ENCODE measurements at places on chromosomes 1 and 21.
A peak's percentile ranks its signal among the peaks of the same experiment; 100 is the strongest.

DNA sequence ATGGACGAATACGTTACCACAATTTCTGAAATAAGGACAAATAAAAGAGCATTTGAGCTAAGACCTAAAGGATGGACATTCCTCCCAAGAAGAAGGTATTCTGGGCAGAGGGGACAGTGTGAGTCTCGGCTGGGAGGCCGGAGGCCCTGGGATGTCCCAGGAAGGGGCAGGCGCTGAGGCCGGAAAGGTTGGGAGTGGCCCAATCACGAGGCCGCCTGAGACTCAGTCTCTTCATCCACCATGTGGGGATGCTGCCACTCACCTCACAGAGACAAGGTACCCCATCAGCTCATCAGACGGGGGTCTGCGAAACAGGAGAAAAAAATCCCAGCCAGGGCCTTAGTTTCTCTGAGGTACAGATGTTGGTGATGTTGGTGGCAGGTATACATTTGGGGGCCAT is 24.3 kb upstream of the LAPTM5 start:
- no peaks in the 10 kb centered on the region for H3K36me3 ChIP-seq
- H3K4me1 ChIP-seq, result peaks cover 6% of the 10 kb centered on the region
- no peak overlapping the region for H3K27ac ChIP-seq
- no peak for DNase-seq
- no peak overlapping the region for H3K4me3 ChIP-seq
- H3K27me3 ChIP-seq, result no peaks in the 10 kb centered on the region

- no peak for DNase-seq
- no peaks in the 10 kb centered on the region for H3K27me3 ChIP-seq
Observed at GRCh38 chr1:172279939-172280636, 140.4 kb upstream of the C1orf105 start.

DNA sequence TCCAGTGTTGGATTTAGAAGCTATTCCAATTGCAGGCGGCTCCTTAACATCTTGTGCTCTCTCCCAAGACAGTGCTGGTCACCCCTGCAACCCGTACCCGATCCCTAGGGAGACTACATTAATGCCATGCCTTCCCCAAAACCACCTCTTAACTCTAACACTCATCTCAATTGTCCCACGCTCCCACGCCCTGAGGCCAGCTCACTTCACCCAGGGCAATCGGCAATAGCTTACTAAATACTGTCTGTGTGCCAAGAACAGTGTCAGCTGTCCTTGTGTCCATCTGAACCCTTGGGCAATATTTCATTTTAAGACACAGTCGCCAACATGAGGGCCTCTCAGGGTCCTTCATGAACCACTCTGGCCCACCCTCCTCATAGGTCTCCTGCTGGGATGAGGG is 13.9 kb downstream of the C1orf198 start:
- H3K36me3 ChIP-seq, result no peaks in the 10 kb centered on the region
- no peak overlapping the region for H3K27ac ChIP-seq
- H3K27me3 ChIP-seq, result no peaks in the 10 kb centered on the region

DNA sequence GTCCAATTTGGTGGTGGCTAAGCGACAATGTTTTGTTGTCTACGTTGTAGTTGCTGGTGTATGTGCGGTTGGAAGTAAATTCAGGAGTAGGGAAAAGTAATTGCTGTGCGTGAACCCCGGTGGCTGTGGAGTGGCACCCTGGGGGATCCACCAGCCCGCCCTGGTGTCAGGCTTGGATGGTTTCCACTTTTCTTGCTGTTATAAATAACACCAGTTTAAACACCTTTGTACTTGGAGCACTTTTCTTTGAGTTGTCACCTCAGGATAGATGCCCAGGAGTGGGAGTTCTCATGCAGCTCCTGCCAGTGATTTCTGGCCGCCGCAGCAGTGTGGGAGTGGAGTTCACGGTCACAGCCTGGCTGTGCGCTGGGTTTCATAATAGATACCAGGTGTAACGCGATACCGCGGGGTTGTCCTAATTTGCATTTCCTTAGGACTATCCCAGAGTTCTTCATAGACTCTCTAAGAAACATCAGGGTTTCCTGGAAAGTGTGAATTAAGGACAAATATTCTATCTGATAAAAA is 12.8 kb upstream of the TMEM200B start:
- H3K27ac ChIP-seq, result no peak overlapping the region
- H3K27me3 ChIP-seq, result no peaks in the 10 kb centered on the region
- H3K36me3 ChIP-seq, result no peaks in the 10 kb centered on the region
- no peak for DNase-seq
- H3K4me3 ChIP-seq, result no peak overlapping the region
- H3K4me1 ChIP-seq, result peaks cover 14% of the 10 kb centered on the region

- H3K36me3 ChIP-seq, result no peaks in the 10 kb centered on the region
- H3K4me3 ChIP-seq, result no peak overlapping the region
- no peaks in the 10 kb centered on the region for H3K27me3 ChIP-seq
- no peaks in the 10 kb centered on the region for H3K4me1 ChIP-seq
- no peak overlapping the region for H3K27ac ChIP-seq
Observed at GRCh38 chr1:227002531-227003049, 62.5 kb downstream of the COQ8A start.

DNA sequence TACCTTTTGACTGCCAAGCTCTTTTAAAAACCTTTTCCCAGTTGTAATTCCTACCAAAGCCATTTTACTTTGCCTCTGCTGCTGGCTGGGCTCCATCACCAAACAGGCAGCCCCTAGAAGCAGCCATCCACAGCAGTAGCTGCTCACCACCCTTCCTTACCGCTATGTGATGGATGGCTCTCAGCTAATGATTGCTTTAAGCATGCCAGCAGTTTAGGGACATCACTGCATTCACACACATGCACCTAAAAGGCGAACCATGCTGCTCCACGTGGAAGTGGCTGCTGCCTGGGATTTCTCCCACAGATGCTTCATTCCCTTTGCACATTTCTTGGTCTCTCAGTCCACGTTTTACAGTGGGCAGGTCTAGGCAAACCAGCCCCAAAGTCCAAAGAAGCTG is 46.3 kb upstream of the PDE9A start:
- H3K36me3 ChIP-seq, result no peaks in the 10 kb centered on the region
- no peaks in the 10 kb centered on the region for H3K27me3 ChIP-seq
- H3K27ac ChIP-seq, result no peak overlapping the region
- no peak overlapping the region for H3K4me3 ChIP-seq

- DNase-seq, result no peak
- H3K27me3 ChIP-seq, result no peaks in the 10 kb centered on the region
- H3K27ac ChIP-seq, result no peak overlapping the region
- no peaks in the 10 kb centered on the region for H3K36me3 ChIP-seq
Observed at GRCh38 chr1:198199105-198199504, 42.3 kb downstream of the NEK7 start.

DNA sequence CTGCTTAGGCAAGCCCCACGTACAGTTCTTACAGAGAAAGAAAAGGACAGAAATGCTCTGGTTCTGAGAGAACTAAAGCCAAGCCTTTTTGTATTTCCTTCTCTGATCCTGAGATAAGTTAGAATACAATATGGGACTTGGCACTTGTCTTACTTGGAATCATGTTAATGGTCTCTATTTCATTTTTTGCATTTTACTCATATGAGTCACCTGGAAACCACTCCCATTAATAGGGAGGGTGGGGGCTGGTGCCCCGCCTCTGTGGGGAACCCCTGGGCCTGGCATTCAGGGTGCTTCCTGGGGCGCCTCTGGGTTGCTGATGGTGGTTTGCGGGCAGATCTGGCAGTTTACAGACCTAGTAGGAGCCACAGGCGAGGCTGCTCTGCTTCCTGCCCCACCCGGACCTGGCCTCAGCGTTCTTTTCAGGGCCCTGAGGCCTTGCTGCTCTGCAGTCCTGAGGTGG is 26.7 kb downstream of the TSPAN2 start:
- H3K4me1 ChIP-seq, result no peaks in the 10 kb centered on the region
- H3K27ac ChIP-seq, result peak overlapping the region; percentile 57
- DNase-seq, result peak; percentile 29
- no peaks in the 10 kb centered on the region for H3K36me3 ChIP-seq
- H3K27me3 ChIP-seq, result no peaks in the 10 kb centered on the region

GRCh38 chr1:178688244-178688643 is 36.8 kb upstream of the RALGPS2 start:
- H3K27ac ChIP-seq, result no peak overlapping the region
- no peak for DNase-seq
- no peaks in the 10 kb centered on the region for H3K27me3 ChIP-seq
- no peaks in the 10 kb centered on the region for H3K36me3 ChIP-seq

DNA sequence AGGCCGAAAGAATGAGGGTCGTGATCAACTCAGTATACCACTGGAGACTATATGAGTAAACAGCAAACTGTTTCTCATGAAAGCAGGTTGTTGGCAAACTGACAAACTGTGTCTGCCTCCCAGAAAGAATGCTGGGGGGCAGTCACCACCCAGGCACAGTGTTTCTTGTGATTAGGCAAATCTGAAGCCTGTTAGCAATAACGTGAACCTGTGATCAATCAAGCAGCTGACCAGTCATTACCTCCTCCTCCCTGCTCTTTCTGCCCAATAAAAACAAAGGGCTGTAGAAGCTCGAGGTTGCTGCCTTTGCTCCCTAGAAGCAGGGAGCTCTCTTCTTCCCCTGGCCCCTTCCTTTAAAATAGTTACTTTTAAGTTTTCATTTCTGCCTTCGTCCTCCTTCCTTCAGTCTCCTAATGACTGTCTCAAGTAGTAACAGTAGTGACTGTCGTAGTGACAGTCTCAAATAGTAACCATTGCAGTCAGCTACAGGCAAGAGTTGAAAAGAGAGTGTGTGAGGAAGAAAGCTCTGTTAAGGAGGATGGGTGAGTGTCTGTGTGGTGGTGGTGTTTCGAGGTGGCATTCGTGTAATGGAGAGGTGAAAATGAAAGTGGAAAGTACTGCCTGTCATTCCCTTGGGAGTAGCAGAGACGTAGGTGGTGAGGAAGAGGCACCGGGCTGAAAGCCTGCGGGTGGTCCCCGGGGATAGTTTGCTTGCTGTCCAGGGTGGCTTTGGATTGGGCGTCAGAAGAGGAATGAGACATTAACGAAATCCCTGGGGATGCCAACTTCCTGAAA is 14.5 kb downstream of the HHAT start:
- no peaks in the 10 kb centered on the region for H3K36me3 ChIP-seq
- no peak for DNase-seq
- H3K27me3 ChIP-seq, result no peaks in the 10 kb centered on the region
- peaks cover 15% of the 10 kb centered on the region for H3K4me1 ChIP-seq
- no peak overlapping the region for H3K27ac ChIP-seq

GRCh38 chr1:37068897-37069296 is 34.6 kb upstream of the GRIK3 start:
- H3K27me3 ChIP-seq, result peaks cover 4% of the 10 kb centered on the region
- no peaks in the 10 kb centered on the region for H3K36me3 ChIP-seq
- H3K27ac ChIP-seq, result no peak overlapping the region
- no peak for DNase-seq

DNA sequence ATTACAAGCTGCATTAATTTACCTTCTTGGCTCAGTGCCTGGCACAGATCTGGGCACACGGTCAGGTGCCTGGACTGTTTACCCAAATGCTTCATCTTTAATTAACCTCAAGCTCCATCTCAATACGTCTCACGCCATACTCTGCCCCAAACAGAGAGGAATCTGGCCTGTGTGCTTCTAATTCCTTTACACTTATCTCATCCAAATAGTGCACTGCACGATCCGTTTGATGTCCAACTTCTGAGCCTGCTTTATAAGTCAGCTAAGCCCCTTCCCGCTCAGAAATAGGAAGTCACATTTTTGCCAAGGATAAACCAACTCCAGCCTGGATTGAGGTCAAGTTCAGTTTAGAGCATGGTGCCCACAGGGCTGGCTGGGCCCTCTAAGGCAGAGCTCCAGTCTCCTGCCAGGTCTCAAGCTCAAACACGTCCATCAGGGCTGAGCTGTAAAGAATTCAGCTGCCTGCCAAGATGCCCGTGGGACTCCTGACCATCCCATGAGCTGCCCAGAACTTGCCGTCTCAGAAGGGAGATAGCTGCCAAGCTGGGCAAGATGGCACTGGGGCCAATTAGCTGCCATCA is 233.5 kb downstream of the TRABD2B start:
- H3K36me3 ChIP-seq, result no peaks in the 10 kb centered on the region
- no peak overlapping the region for H3K4me3 ChIP-seq
- H3K27me3 ChIP-seq, result peaks cover 3% of the 10 kb centered on the region

DNA sequence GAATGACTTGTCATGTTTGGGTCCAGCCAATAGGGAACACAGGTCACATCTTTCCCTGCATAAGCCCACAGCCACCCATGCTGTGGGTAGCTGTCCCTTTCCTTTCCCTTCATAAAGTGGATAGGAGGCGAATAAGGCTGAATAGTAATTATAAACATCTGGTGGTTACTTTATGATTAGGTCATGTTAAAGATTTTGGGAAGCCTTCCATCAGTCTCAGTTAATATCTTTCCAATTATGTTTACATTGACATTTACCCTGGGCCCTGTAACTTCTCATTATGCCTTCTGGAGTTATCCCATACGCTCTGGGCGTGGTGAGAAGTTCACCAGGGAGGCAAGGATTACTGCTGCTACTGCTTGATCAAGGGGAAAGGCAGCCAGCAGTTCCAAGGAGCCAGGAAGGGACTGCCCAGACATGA is 197.2 kb downstream of the HLX start:
- H3K27ac ChIP-seq, result no peak overlapping the region
- H3K27me3 ChIP-seq, result no peaks in the 10 kb centered on the region
- H3K36me3 ChIP-seq, result no peaks in the 10 kb centered on the region
- DNase-seq, result no peak
- H3K4me3 ChIP-seq, result no peak overlapping the region

- no peaks in the 10 kb centered on the region for H3K36me3 ChIP-seq
- H3K4me1 ChIP-seq, result peaks cover 20% of the 10 kb centered on the region
- no peak overlapping the region for H3K4me3 ChIP-seq
- peak; percentile 81 for DNase-seq
- H3K27me3 ChIP-seq, result no peaks in the 10 kb centered on the region
Observed at GRCh38 chr21:42991992-42992740, 17.8 kb downstream of the PKNOX1 start.

DNA sequence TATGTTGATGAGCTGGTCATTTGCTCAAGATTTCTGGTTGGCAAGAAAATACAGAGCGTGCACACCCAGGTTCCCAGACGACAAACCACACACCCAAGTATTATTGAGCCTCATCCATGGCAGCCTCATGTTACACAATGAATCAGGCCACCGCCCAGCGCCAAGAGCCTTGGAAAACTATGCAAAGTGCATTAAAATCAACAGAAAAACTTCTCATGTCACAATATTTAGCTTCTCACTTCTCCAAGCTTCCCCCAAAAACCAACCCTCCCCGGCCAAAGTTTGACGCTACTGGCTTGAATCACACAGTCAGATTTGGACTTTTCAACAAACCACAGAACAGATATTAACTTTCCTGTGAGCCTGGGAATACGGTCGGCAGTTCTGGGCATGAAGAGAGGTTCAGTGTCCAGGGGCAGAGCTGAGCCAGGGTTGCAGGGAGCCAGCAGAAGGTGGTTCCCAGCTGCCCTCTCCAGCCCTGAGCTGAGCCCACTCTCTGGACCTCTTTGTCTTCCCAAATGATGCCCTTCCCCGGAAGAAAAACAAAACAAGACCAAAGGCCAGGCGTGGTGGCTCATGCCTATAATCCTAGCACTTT is 71.1 kb downstream of the SETD4 start:
- no peak overlapping the region for H3K27ac ChIP-seq
- no peak overlapping the region for H3K4me3 ChIP-seq
- DNase-seq, result no peak
- H3K27me3 ChIP-seq, result no peaks in the 10 kb centered on the region
- no peaks in the 10 kb centered on the region for H3K4me1 ChIP-seq
- no peaks in the 10 kb centered on the region for H3K36me3 ChIP-seq

All from heart right ventricle (tissue), 16 donors.